ENCODE measurements at places on chromosomes 4 and X.

GRCh38 chr4:98285676-98286075 is 24.5 kb downstream of the RAP1GDS1 start:
- no peak for DNase-seq

DNA sequence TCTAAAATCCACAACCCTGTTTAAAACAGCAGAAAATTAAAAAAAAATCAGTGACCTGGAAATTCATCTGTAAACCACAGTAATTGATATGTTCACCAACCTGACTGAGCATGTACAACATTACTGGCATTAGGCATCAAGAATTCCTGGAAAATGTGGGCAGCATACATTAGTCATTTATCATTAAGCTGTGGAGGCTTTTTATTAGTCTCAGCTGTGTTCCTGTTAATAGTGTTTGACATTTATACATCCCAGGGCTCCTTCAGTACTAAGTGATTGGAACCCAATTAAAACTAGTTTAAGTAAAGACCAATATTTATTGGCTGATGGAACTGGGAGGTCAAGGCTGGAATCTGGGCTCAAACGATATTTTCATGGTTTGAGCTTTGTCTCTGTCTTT is 227.3 kb upstream of the GIMD1 start:
- DNase-seq = no peak

DNA sequence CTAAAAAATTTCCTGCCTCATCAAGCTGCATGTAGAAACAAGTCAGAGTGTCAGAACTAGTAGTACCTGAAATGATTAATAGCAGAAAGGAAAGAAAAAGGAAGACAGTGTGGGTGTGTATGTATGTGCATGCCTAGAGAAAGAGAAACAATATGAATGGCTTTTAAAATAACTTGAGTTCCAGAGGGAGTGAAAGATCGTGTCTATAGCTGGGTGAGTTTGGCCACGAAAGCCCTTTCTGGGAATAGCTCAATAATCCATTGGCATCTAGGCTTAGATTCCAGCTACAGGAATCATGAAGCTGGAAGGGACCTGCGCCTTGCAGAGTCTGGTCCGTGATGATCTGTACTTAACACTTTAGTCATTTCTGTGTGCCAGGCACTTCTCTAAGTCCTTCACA is 195.6 kb downstream of the RAPGEF2 start:
- no peak for DNase-seq

GRCh38 chrX:78327370-78328086 is at the start of gene CYSLTR1:
Gene CYSLTR1, minus strand, starts transcription at chrX:78327611. Its CDS starts 53,865 bp downstream, at chrX:78273746.
- DNase-seq = no peak

GRCh38 chr4:176539785-176540175 is 220.0 kb downstream of the SPCS3 start:
- no peak for DNase-seq

GRCh38 chr4:132227151-132227856 is 921.8 kb upstream of the PCDH10 start:
- no peak for DNase-seq

- DNase-seq = no peak
Measured at GRCh38 chrX:70494441-70494840, 49.8 kb downstream of the DLG3 start.

DNA sequence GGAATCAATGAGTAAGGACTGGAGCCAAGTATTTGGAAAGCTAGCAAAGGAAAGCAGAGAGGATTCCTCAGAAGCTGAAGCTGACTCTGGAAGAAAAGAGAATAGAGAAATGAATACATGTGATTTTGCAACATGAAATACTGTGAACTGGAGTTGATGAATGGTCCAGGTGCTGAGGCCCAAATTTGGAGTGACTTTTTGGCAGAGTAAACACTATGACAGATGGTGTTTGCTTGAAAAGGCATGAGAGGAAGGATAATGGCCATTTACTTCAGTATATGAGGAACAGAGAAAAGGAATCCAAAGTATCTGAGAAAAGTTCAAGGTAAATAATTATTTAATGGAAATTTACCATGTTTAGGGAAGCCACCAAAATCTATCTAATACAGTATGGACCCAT is 236.7 kb downstream of the SLITRK2 start:
- no peak for DNase-seq

DNA sequence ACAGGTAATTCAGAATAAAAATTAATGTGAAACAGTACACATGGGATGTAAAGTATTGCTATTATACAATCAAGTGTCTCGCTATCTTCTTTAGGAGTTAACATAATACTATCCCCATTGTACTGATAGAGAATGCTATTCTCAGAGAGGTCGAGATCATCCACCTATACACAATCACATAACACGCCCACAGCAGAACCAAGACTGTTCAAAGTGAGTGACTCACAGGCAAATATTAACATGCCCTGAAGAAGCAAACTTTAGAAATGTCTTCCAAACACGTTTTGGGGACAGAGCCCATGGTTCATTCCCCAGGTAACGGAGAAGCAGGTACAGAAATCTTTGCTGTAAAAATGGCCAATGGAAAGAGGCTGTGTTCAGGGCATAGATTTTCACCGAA is 50.1 kb upstream of the PHKA2 start:
- no peak for DNase-seq

- no peak for DNase-seq
Measured at GRCh38 chr4:71272976-71273375, 65.8 kb upstream of the SLC4A4 start.

GRCh38 chr4:76606645-76607265 is 171.7 kb downstream of the SHROOM3 start:
- peak; percentile 39 for DNase-seq

DNA sequence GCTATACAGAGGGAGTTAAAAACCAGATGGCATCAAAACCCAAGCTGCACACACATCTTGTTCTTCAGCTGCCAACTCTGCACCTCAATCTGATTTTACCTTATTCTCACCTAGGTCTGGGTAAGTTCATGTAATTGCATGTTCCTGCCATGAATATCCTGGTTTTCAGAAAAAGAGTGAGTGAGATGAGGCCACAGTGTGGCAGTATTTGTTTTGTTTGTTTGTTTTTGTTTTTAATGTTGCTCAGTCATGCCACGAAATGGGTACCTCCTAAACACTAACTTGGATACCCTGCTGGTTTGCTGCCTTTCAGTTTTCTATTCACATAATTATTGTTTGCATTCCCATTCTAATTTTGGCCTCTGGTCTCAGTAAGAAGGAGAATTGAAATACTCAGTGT is 22.5 kb downstream of the TMEM164 start:
- peak; percentile 83 for DNase-seq

Measured in NCI-H69 (cell line).